Bone marrow (tissue), 2 donors: ENCODE measurements at places on chromosomes 4 and X.

GRCh38 chr4:109562457-109563239, 2.6 kb downstream of the MCUB start:
- no peak for DNase-seq

DNA sequence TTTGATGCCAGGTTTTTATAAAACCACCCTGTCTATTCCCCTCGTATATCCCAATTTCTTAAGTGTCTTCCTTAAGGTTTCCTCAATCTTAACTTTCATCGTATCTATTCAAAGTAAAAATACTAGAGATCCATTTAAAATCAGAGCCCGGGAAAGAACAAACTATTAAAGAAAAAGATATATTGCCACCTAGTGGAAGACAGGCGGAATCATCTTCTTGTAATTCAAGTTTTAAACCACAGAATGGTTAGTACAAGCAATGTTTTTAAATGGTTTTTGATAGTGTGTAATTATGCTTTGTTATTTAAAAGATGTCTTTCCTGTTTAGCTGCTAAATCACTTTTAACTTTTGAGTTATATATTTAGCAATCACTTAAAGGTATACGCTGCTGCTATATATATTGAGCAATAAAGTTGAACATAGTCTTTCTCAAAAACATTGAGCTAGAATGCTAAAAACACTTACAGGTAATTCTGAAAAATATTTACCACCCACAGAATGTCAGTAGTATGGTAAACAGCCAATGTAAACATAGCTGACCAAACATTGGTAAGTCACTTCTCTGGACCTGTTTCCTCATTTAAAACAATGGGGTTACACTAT, 18.2 kb downstream of the PRDM8 start:
- peak; percentile 68 for DNase-seq

- DNase-seq, result no peak
Observed at GRCh38 chr4:86961116-86961515, 26.3 kb downstream of the AFF1 start.

DNA sequence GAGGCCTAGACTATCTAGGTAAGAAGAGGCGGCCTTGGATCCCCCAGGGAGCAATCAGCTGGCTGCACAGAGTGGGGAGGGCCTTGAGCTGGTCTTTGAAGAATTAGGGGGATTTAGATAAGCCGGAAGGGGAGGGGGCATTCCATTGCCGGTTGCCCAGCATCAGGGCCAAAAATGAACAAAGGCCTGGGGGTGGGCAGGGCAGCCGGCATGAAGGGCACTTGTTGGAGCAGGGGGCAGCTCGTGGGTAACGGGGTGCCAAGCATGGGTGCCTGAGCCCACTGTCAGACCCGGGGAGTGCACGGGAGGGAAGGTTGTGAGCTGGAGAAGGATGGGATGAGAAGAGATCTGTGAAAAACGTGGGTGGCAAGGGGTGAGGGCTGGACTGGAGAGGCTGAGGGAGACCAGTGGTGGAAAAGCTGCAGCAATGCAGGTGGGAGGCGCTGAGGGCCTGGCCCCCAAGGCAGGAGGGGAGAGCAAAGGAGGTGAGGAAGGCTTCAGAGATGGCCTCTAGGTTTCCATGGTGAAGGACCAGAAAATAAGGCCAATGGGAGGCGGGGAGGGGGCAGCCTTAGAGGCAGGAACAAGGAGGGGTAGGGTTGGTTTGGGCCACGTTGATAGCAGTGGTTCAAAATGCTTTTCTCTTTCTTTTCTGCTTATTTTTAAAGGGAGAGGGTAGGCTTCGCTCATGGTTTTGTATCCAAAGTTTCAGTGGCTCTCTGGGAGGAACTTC, 8.6 kb downstream of the KLF3 start:
- no peak for DNase-seq

GRCh38 chr4:92599044-92599443, 295.3 kb downstream of the GRID2 start:
- DNase-seq, result no peak

DNA sequence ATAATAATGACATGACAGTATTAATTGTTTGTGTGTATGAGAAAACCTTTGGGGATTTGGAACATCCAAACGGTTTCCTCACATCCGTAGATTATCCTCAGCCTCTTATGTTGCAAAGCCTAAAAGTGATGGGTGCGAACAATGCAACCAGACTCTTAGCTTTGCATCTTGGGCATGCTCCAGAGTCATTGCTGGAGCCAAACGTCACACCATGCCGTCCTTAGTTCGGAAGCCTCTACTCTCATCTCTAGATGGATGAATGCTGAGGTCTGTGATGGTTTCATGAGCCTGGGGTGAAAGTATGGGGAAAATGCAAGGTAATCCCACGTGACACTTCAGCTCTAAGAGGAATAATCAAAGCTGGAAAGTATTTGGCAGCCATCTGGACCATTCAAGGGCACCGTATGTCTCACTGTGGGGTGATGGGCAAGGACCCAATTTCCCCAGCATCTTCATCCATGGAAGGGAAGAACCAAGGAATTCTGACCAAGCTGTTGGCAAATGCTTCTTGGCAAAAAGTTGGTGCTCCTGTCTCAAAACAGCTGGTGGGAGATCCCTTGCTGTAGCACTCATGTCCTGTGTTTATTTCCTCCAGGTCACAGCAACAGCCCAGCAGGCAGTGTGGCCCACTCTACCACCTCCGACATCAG, 6.3 kb upstream of the RTL5 start:
- DNase-seq, result no peak

DNA sequence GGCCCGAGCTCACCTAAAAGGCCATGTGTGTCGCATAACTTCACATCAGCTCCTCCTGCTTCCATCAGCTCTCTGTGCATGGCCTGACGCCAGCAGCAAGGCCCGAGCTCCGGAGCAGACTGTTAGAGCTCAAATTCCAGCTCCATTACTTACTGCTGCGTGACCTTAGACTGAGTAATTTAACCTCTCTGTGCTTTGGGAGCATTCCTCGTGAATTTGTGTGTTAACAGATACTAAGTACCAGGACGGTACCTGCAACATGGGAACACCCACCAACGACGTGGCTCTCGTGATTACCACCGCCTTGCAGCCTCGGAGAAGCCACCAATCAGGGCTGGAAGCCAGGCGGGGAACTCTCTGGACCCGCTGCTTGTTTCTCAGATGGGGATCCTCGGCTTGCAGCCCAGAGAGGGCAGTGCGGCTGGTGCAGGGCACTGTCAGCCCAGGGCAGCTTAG, 12.9 kb downstream of the LETM1 start:
- DNase-seq, result no peak

DNA sequence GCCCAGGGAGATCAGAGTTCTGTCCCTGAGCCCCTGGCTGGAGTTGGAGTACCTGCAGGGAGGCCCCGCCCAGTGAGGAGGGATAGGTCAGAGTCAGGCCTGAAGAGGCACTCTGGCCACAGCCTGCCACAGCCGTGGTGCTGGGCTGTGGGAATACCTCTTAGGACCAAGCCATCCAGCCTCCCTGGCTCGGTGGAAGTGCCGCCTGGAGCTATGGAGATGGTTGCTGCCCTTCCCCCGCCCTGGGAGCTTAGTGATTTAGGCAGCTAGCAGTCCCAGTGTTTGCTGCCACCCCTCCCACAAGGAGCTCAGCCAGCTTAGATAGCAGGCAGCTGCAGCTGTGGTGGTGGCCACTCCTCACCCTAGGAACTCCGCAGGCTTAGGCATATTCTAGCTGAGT, 446.3 kb upstream of the GNPDA2 start:
- DNase-seq, result no peak

GRCh38 chrX:18126971-18127370, 93.7 kb downstream of the BEND2 start:
- DNase-seq, result no peak
